ENCODE measurements at places on chromosomes 6 and 20. TPM values are rescaled to one million over a fixed set of nuclear protein-coding genes. Genes with fewer than 3 reads are reported as not detected.

- DNase-seq = peak; percentile 98
These were observed 18.0 kb downstream of the ATP9A start for GRCh38 chr20:51750037-51750769.

GRCh38 chr6:45742591-45742990 is 273.1 kb downstream of the CLIC5 start:
- no peak for DNase-seq

DNA sequence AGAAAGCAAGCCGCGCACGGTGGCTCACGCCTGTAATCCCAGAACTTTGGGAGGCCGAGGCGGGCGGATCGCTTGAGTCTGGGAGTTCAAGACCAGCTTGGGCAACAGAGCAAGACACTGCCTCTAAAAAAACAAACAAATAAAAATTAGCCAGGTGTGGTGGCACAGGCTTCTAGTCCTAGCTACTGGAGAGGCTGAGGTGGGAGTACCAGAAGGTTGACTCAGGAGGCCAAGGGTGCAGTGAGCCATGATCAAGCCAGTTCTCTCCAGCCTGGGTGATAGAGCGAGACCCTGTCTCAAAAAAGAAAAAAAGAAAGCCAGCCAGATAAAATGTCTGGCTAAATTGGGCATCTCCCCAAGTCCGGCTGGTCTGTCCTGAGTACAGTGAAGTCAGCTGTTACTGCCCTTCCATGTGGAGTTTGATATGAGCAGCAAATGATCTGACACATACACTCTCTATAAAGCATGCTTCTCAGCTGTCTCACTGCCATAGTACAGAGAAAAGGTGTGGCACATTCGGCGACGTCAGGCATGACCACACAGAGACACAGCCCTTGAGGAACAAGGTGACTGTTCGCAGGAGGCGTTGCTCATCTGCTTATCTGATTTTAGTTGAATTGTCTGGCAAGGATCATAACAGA is 13.0 kb downstream of the CD83 start:
- DNase-seq = peak; percentile 27

DNA sequence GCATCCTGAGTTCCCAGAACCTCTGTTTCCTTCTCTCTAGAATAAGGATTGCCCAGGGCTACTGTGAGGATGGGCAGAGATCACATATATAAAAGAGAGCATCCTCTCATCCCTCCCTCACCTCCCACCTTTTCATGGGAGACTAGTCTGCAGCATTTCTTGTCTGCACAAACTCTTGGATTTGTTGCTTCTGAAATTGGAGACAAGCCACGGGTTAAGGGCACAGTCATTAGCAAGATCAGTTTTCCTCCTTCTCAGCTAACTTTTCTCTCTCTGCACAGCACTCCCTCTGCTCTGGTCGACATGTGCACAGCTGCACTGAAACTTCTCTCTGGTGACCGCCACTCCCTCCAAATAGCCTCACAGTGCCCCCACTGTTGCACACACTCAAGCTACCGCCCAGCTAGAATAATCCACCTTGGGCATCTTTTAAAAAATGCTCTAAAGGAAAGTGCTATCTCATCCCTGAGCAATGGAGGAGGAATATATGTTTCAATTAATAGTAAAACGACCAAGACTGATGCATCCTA is 50.9 kb upstream of the DUSP22 start:
- no peak for DNase-seq

- DNase-seq = no peak
These were observed 9.6 kb downstream of the L3MBTL3 start for GRCh38 chr6:130027948-130028347.

The HCRTR2 gene
- polyA plus RNA-seq = not detected

GRCh38 chr20:64146301-64146935 is 17.8 kb upstream of the MYT1 start:
- no peak for DNase-seq

- DNase-seq = no peak
These were observed 562 bp downstream of the MOCS1 start for GRCh38 chr6:39933669-39934130.

The SPEF1 gene
- polyA plus RNA-seq = not detected

DNA sequence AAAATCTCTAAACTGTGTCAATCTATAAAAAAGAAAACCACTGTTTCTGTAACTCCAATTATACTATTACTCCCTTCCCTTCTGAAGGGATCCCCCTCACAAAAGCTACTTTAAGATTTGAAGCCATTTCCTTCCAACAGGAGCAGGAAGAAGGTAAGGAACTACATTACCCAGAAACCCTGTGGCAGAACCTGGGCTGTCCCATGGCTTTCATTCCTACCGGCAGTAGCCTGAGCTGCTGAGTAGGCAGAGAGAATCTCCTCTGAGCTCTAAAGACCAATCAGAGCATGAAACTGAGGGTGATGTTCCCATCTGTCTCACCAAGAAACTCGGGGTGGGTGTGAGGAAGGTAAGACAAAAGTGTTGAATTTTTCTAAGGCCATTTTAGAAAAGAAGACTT is 108.0 kb upstream of the LRFN2 start:
- no peak for DNase-seq

GRCh38 chr6:111808493-111808892 is 64.8 kb downstream of the FYN start:
- DNase-seq = no peak

DNA sequence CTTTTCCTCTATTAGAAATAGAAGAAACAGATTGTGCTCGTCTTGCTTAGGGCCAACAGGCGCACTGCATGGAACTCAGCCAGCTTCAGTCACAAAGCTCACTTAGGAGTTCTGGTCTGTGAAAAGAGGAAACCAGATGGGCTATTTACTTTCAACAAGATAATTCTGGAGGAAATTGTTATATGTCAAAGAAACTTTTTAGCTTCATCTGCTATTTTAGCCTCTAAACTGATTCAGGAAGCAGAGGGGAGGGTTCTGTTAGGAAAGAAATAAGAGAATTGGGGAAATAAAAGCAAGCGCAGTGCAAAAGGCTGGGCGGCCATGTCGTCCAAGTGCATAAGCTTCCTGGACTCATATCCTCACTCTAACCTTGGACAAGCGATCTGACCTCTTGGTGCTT is 21.3 kb downstream of the PRKN start:
- peak; percentile 12 for DNase-seq

- peak; percentile 81 for DNase-seq
These were observed 71.3 kb upstream of the SLC2A12 start for GRCh38 chr6:134123666-134124208.

DNA sequence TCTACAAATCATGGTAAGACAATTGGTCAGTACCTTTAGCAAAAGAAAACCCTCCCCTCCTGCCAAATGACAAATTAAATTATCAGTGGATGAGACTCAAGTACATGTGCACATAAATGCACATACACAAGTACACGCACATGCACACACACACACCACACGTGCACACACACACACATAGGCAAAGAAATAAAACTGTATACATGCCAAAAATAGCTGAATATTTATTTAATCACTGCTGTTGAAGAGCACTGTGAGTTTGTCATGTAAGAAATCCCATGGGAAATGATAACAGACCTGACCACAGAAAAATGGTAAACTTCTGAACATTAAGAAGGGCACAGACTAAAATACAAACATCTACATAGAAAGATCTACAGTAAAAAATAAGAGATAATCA is 46.6 kb upstream of the TNFAIP3 start:
- peak; percentile 32 for DNase-seq

The ANKRD66 gene
- polyA plus RNA-seq = not detected

The RBBP8NL gene
- not detected for polyA plus RNA-seq

The HLA-DOB gene
- not detected for polyA plus RNA-seq

DNA sequence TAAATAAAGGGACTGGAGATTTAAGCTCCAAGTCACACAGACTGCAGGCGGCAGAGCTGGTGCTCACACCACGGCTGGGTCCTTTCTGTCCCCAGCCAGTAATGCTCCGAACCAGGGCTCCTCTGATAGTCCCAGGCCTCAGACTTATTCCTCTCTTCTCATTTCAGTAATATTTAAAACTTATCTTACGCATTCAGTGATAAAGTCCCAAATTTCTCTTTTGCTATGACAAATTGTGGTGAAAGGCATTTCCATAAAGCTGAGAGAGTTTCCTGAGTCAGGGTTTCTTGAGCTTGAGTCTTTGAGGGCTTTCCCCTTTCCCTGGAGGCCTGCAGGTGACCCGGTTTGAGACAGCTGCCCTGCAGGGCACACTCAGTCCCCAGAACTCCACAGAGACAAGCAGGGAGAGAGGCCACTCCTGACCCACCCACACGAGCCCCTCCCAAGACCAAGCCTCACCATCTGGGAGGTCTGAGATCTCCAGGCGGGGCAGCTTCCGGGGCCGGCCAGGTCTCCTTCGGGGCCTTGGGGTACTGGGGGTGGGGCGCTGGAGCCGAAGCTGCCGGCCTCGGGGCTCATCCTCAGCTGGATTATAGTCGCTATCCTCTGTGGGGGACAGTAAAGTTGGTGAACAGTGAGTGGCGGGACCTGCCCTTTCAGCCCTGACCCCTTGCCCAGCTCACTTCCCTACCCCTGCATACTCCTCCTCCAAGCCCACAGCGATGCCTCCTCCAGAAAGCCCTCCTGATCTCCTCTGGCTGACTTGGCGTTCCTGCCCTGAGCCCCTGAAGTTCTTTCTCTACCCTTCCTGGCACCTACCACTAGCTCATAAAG is 6.6 kb downstream of the ZNF335 start:
- DNase-seq = no peak

DNA sequence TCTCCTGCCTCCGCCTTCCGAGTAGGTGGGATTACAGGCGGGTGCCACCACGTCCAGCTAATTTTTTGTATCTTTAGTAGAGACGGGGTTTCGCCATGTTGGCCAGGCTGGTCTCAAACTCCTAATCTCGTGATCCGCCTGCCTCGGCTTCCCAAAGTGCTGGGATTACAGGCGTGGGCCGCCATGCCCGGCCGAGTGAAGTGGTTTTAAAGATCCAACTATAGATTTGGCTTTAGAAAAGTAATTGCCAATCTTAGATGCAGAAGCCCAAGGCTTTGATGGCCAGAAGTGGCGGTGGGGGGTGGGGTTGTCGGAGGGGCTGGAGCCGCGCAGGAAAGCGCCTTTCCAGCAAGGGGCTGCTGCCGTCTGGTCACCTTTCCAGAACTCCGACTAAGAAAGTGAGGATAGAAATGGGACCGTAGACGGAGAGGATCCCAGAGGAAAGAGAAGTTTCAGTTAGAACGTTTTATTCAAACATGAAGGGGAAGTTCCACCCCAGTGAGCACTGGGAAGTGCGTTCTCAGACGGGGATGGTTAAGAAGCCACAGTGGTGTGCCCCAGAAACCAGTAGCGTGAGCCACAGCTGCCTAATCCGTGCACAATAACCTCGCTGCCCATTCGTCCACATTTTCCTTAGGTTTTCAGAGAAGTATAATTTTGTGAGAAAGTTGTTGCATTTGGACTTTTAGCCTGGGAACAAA is 69.7 kb downstream of the DLL1 start:
- no peak for DNase-seq

GRCh38 chr6:16623029-16623653 is 138.1 kb downstream of the ATXN1 start:
- peak; percentile 32 for DNase-seq

DNA sequence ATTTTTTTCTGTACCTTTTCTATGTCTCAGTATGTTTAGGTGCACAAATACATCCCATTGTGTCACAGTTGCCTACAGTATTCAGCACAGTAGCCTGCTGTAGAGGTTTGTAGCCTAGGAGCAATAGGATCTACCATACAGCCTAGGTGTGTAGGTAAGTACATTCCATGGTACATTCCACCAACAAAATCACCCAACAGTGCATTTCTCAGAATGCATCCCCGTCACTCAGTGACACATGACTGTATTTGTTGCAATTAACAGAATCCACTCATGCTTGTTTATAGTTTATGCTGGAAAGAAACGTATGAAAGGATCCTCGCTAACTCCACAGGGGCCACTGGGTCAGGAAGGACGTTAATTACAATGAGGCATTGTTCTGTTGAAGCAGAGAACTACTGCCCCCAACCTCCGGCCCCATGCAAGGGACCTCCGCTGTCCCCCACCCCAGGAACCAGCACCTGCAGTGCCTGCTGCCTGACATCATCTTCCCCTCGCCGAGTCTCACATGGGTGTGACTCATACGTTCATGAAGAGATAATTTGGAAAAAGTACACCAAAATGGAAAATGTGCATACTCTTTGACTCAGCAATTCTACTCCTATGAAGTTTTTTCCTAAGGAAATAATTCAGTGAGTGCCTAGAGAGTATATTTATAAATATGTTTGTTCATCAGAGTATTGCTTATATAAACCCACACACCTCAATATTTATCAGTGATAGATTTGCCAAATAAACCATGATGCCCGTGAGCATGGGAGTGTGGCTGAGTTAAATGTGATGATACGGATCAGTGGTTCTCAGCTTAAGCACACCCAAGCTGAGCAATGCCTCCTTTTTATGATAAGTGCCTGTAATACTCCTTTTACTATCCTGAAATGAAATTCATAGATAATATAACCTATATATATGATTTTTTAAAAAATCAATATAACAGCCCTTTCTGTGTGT is 156.4 kb upstream of the ECI2 start:
- DNase-seq = peak; percentile 71

DNA sequence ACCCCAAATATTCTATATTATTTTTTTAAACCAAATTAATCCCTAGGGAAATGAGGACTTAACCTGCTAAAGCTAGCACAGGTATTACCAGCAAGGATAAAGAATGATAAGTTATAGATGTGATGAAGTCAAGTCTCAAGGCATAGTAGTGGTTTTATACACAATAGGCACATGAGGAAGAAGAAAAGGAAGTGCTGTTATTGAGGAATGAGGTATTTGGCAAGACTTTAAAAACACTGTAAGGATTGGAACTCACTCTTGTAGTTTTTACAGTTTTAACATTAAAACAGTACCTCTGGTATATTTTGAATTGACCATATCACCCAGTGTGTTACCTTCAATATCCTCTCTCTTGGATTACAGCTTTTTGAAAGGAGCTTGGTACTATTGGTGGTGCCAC is 54.6 kb downstream of the PHF3 start:
- no peak for DNase-seq

DNA sequence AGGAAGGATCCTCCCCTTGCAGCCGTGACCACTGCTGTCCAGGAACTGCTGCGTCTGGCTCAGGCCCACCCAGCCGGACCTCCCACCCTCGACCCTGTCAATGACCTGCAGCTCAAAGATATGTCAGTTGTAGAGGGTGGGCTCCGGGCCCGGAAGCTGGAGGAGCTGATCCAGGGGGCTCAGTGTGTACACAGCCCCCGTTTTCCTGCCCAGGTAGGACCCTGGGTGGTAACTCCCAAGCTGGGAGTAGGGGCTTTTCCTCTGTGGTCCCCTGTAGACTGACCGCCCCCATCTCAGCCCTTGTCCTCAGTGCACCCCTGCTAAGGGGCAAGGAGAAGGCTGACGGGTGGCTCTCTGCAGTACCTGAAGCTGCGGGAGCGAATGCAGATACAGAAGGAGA is 3.6 kb downstream of the DXO start:
- no peak for DNase-seq

GRCh38 chr6:15769511-15770018 is 106.7 kb upstream of the DTNBP1 start:
- DNase-seq = peak; percentile 38

The LY6G6D gene
- not detected for polyA plus RNA-seq

The SPDEF gene
- not detected for polyA plus RNA-seq

The GHRH gene
- not detected for polyA plus RNA-seq

GRCh38 chr20:2759603-2760296 is 40.7 kb downstream of the CPXM1 start:
- DNase-seq = no peak

The F13A1 gene
- polyA plus RNA-seq = not detected

GRCh38 chr6:151481786-151482185 is 12.0 kb upstream of the CCDC170 start:
- peak; percentile 24 for DNase-seq

- no peak for DNase-seq
These were observed 37.6 kb downstream of the OR2B6 start for GRCh38 chr6:27994616-27995015.
